ENCODE measurements at places on chromosomes 3 and 15.
A peak's percentile ranks its signal among the peaks of the same experiment; 100 is the strongest.

DNA sequence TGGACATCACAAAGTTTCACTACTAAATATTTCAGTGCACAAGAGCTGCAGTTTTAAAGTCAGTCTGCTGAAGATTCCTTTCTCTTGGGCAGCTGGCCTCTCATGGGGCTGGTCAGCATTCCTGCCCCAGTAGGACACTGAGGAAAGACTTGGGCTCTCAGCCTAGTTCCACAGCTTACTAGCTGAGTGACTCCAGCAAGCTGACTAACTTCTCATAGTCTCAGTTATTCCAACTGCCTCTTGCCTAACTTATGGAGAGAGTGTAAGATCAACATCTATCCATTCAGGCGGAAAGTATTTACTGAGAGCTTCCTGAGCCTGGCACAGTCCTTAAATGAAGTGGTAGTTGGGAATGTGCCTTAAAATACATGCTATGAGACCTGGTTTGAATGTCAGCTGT, 27.0 kb downstream of the TM4SF4 start:
- no peak for DNase-seq

DNA sequence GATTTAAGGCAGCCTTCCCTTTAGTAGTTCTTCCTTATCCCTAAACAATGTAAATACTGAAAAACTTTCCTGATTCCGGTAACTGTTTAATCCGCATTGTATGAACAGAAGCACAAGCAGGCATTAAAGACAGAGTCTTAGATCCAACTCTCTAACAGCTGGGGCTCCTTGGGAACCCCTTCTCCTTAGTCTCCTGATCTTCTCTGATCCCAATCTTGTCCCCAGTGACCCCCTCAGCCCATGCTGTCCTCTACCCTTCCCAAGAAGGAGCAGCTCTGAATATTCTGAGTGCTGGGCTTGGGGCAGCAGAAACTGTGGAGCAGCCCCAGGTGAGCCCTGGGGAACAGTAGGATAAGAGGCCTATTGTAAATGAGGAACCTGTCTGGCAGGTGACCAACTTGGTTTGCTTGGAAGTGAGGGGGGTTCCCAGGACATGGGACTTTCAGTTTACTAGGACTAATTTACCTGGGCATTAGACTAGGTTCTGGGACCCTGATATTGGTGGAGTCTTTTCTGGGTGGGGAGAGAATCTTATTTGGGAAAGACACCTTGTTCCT, 13.0 kb upstream of the SLC30A4 start:
- DNase-seq, result no peak

GRCh38 chr15:95715116-95715903, 615.2 kb upstream of the NR2F2 start:
- no peak for DNase-seq

DNA sequence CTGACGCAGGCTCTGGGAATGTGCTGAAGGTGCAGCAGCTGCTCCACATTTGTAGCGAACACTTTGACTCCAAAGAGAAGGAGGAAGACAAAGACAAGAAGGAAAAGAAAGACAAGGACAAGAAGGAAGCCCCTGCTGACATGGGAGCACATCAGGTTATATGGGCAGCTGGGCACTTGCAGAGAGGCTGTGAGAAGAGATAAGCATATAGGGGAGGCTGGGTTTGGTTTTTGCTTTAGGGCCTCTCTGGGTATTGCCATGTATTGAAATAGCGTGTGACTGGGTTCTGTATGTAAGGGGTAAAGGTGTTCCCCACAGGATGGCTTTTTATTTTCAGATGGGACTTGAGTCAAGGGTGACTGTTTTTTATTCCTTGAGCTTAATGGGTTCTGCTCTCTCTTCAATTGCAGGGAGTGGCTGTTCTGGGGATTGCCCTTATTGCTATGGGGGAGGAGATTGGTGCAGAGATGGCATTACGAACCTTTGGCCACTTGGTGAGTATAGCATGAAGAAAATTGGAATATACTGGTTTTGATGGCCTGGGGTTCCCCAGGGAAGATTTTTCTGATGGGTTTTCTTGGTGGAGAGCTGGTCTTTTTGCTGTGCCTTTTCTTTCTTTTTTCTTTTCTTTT, 7.4 kb downstream of the PSMD2 start:
- no peak for DNase-seq

- no peak for DNase-seq
Observed at GRCh38 chr15:100714749-100715342, 112.5 kb downstream of the ASB7 start.

- no peak for DNase-seq
Observed at GRCh38 chr15:61081027-61081322, 148.1 kb downstream of the RORA start.

GRCh38 chr3:38247366-38248035, 18.1 kb upstream of the SLC22A13 start:
- peak; percentile 68 for DNase-seq

GRCh38 chr3:6182476-6182875, 678.4 kb upstream of the GRM7 start:
- no peak for DNase-seq

- no peak for DNase-seq
Observed at GRCh38 chr3:189942948-189943347, 177.7 kb downstream of the P3H2 start.

GRCh38 chr3:5019411-5020241, 40.4 kb downstream of the BHLHE40 start:
- no peak for DNase-seq

DNA sequence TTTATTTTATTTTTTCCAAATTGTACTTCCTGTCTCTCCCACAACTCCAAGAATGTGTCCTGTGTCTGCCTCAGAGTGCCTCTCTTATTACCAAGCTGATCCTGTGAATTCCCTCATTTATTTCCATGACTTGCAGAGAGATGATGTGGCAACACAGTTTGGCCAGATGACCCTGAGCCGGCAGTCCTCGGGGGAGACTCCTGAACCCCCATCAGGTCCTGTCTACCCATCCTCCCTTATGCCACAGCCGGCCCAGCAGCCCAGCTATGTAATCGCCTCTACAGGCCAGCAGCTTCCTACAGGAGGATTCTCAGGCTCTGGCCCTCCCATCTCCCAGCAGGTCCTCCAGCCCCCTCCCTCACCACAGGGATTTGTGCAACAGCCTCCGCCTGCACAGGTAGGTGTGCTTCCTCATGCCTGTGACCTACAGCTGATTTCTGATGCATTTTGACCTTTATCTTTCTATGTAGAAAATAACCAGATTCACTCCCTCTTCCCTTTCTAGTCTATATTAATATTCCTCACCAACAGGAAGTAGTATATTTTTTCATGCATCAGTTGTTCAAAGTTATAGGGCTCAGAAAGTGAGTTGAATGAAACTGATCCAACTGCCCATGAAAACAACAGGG, 100.0 kb downstream of the ARPP21 start:
- no peak for DNase-seq

DNA sequence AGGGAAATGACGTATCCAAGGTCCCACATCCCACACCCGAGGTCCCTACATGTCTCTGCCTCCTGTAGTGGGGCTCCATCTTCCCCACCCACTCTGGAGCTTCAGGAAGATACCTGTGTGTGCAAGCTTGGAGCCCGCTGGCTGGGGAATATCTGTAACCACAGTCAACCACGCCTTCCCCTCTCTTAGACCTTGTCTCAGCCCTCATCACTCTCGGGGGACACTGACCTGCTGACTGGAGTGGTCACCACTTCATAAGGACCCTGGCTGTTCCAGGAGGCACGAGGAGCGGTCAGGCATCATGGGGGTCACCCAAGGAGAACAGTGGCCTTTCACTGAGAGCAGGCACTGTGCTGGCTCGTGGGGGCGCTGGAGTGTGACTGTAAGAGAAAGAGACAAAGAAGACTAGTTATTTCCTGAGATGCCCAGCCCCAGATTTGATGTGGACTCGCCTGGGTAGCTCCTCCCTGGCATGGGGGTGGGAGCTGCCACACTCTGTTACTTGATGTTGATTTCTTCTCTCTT, 48.6 kb downstream of the CTXND1 start:
- no peak for DNase-seq

DNA sequence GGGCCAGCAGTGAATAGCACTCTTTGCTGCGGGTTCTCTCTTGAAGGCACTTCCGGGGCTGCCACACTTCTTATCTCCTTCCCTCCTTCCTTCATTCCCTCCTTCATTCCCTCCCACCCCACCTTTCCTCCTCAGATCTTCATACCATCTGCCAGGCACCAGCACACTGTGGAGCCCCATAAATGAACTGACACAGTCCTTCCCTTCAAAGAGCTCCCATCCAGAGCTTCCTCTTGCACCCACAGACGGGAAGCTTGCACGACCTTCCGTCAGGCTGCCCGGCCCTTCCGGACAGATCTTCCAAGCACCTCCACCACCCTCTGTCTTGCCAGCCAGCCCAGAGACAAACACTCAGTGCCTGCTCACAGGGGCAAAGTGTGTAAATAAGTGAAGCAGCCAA, 65.4 kb upstream of the HERC1 start:
- DNase-seq, result no peak

DNA sequence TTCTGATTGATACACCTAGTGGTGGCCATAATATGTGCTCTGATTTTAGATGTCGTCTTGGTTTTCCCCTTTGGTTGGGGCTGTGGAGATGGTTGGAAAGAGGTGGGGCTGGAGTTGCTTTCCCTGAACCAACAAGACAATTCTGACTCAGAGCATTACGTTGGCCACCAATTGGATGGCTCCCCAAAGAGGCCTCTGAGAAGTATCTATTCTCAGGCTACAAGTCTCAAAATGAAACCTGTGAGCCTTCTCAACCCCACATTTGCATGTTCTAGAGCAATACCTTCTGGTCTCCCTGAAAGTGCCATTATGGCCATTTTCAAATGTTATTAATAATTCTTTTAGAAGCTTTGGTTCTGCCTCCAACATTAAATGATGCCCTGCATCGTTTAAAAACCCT, 188.4 kb upstream of the WNT5A start:
- no peak for DNase-seq

GRCh38 chr3:44434834-44435510, 42.5 kb downstream of the ZNF445 start:
- DNase-seq, result no peak

- DNase-seq, result no peak
Observed at GRCh38 chr3:145518639-145519038, 642.3 kb downstream of the PLOD2 start.

- no peak for DNase-seq
Observed at GRCh38 chr3:151107177-151107576, 21.7 kb downstream of the MED12L start.

DNA sequence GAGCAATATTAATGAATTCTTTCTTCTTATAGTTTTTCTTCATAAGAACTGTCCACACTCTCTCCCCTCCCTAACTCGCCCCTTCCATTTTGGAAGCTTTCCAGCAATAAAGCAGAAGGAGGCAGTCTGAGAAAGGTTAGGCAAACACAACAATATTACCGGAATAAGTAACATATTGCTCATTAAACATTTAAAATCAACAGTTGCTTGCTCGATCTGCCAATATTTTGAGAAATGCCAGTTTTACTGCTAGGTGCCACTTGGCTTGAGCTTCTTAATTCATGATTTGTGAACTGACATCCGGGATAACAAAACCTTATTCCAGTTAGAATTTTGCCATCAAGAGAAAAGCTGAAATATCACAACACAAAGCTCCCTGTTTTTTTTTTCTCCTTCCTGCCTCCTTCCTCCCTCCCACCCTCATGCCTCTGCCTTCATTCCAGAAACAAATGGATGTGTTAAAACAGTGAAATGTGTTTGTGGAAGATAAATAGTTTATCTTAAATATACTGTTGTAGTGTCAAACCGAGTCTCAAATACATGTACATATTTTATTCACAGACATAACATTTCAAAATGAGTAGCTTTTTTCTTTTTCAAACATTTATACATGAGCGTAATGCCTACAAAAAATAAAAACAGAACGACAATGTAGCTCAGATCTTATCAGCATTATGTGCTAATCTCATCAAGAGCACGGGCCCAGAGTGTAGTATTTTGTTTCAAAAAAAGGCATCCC, 253.7 kb downstream of the GAP43 start:
- DNase-seq, result no peak

- no peak for DNase-seq
Observed at GRCh38 chr3:175266478-175266877, 407.3 kb downstream of the NAALADL2 start.

- no peak for DNase-seq
Observed at GRCh38 chr3:185537369-185537970, 14.9 kb downstream of the LIPH start.
